ENCODE measurements at places on chromosomes 5 and 9.

- no peak for DNase-seq
Measured at GRCh38 chr9:91933556-91934352, 16.3 kb downstream of the ROR2 start.

DNA sequence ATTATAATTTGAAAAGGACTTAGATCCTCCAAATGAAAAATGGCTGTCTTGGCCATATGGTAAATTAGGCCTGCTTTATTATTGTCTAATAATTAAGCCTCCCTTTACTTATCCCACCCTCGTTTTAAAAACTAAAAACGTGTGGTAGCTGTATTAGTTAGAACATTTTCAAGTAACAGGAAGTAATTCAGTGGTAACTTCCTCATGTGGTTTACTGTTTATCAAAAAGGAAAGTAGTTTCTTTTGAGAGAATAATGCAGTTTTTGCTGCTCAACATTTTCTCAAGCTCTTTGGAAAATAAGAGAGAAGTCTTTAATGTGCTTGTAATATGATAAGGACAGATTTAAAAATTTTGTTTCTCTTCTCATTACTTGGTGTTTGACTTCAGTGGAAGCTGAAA is 26.0 kb downstream of the ZCCHC7 start:
- DNase-seq, result no peak

- DNase-seq, result no peak
Measured at GRCh38 chr5:157004893-157005551, 42.0 kb upstream of the TIMD4 start.

- DNase-seq, result no peak
Measured at GRCh38 chr5:98076501-98076900, 697.0 kb upstream of the RGMB start.

- no peak for DNase-seq
Measured at GRCh38 chr9:134474055-134474370, 147.8 kb downstream of the RXRA start.

GRCh38 chr5:93071710-93072109 is 509.3 kb downstream of the NR2F1-AS1 start:
- no peak for DNase-seq

- DNase-seq, result no peak
Measured at GRCh38 chr9:2022560-2022959, 7.4 kb downstream of the SMARCA2 start.

- no peak for DNase-seq
Measured at GRCh38 chr5:115460472-115460871, 84.1 kb downstream of the FEM1C start.

DNA sequence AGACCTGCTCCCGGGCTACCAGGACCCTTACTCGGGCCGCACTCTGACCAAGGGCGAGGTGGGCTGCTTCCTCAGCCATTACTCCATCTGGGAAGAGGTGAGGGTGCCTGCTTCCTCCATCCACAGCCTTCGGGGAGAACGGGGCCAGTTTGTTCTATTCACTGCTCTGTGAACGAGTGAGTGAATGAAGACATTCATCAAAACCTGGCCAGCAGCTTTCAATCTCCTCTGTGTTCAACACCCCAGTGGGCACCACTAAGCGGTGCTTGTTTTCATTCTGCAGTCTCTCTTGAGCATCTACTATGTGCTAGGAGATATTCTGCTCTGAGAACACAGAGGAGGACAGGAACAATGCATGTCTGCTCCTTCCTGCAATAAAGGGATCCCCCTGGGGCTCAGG is 10.6 kb downstream of the CERCAM start:
- no peak for DNase-seq

DNA sequence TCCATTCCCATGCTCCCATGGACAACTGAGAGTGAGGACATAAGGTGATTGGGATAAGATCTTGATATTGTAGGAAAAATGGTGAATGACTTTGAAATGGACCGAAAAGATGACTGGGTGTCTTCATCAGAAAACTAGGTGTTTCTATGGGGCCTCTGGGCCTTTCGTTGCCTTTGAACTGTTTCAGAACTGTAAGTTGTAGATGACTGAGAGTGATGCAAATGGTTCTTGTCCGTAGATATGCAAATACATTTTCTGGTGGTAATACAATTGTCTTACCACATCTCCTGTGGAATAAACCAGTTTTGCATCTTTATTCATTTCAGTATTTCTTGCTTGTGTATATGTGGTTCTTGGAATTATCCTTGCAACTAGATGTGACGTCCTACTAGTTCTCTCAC is 16.0 kb upstream of the TEX48 start:
- no peak for DNase-seq

GRCh38 chr5:93078082-93079038 is 502.7 kb downstream of the NR2F1-AS1 start:
- DNase-seq, result no peak

- no peak for DNase-seq
Measured at GRCh38 chr9:94198414-94198813, 60.7 kb upstream of the ZNF169 start.

DNA sequence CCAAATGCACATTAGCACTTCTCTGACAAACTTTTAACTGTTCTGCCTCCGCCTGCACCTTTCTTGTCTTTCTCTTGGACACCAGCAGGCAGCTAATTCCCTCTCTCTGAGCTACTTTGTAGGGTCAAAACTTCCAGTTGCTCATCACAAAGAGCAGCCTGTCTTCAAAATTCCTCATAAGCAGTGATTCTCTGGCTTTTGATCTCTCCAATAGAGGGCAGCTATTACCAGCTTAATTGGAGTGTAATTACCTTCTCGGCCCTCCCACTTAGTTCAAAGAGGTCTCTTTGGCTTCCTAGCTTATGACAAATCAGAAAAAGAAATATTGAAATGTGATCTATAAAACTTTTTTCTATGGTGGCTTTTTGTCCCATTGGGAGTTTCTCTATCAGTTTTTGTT is 43.6 kb upstream of the RAD23B start:
- no peak for DNase-seq

DNA sequence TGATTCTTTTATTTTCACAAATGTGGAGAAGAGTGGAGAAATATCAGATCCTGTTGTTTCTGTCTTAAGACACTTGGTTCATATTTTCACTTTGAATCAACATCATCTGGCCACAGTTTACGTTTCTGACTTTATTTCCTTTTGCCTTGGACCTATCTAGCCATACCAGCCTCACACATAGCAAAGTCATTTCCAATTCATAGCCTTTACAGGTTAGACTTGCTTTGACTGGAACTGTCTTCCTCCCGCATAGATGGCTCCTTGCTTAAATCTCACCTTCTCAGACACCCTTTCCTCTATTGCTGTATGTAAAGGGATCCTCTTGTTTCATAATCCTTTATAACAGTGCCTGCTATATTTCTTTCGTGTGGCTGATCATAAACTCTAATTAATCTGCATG is 297.8 kb downstream of the SH3GL2 start:
- no peak for DNase-seq

DNA sequence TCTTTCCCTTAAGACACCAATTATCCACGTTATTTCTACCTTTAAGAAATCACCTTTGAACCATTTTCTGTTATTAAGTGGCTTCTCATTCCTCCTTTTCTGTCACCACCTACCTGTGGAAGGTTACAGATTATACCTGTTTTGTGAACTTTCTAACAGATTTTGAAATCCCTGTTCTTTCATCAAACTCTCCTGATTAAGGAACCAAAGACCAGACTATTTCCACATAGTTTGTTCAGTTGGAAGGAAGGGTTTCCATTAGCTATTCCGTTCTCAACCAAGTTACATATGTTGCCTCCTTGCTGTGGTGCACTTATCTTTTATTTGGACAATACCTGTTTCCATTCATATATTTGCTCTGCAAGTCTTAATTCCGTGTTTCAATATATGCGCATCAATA is 343.6 kb downstream of the ADGRV1 start:
- no peak for DNase-seq

DNA sequence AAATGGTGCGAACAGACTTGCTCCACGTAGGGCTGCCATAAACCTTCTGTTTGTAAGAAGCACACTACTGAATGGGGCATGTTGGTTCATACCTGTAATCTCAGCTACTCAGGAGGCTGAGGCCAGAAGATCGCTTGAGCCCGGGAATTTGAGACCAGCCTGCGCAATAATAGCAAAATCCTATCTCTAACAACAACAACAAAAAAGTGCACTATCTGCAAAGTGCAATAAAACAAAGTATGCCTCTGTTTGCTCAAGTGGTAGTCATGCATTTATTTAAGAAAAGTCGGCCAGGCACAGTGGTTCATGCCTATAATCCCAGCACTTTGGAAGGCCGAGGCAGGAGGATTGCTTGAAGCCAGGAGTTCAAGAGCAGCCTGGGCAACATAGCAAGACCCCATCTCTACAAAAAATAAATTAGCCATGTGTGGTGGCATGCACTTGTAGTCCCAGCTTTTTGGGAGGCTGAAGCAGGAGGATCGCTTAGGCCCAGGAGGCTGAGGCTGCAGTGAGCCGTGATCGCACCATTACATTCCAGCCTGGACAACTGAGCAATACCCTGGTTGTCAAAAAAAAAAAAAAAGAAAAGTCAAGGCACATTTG is 5.2 kb downstream of the ATPSCKMT start:
- no peak for DNase-seq

DNA sequence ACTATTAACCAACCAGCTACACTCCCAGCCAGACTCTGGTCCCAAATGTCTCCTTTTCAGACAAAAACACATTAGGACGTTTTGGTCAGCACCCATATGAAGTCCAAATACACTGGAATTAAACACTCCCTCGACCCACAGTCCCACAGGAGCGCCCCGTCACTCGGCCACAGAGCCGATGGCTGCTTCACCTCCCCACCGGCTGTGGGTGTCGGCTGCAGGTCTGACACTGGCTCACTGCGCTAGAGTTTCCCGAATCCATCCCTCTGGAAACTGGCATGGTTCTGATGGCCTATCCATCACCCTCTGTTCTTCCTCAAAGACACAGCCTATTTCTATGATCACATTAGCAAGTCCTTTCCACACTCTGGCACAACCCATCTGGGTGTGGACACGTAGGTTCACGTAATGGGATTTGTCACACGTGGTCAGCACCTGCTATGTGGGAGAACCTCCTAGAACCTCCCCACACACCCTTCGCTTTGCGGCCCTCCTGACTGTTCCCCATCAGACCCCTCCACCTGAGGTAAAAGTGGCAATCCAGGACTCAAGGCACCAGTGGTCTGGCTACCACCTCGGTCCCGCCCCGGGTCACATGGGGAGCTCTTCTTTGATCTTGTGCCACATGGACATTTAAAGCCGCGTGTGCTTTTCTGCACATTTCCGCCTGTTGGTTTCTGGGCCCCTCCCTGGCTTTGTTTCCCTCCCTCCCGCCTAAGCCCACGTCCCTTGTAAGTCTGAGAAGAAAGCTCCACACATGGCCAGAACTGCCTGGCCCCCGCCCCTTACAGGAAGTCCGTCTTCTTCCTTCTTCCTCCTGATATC is 131.1 kb upstream of the PHYKPL start:
- DNase-seq, result no peak

- DNase-seq, result no peak
Measured at GRCh38 chr9:73199886-73200285, 48.2 kb downstream of the ANXA1 start.

DNA sequence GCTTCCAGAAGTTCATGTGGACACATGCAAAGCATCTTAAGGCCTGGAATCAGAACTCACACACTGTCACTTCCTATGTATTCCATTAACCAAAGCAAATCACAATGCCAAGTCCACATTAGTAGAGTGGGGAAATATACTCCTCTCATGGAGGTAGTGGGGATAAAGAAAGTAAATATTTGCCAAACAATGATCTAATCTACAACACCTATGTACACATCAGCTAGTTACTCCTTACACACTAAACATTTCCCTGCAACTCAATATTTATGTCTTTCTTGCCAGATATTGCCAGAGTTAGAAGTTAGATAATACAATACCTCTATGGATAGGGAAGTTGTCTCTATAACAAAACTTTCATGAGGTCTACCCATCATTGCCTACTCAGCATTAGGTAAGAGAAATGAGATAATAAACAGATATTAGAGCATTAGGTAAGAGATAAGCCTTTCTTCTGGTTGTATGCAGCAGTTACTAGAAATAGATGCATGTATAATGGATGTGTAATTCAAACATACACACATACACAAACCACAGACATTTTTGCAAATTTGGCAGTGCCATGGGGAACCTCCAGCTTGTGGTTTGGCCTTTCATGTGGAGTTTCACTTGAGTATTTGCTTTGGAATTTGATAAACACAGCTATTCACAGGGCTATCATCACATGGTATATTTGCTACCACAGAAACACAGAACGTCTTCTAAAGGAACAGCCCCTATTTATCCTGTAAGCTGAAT is 196.5 kb downstream of the TLE1 start:
- no peak for DNase-seq

GRCh38 chr5:44622331-44622730 is 186.4 kb upstream of the MRPS30 start:
- no peak for DNase-seq

DNA sequence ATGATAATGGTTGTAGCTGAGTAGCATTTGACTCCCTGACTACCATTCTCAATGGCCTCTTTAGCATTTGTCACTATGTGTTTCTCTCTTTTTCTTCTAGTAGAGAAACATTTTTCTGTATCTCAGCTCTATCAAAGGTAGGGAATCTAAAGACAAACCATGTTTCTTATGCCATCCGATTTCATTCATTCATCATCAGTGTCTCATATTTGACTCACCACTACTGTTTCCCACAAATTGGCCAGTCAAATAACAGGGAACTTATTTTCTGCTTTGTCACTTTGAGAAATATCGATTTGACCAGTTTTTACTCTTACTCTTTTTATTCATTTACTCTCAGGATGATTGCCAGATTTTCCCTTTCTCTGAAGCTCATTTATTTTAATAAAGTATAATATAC is 282.3 kb downstream of the TMEM167A start:
- DNase-seq, result no peak

- no peak for DNase-seq
Measured at GRCh38 chr5:66538531-66538930, 57.7 kb upstream of the MAST4 start.
